ENCODE measurements at places on chromosomes 12 and 14. TPM values are rescaled to one million over a fixed set of nuclear protein-coding genes. Genes with fewer than 3 reads are reported as not detected.

Gene POLE2
- total RNA-seq: 2.2 TPM

Gene SPTB
- total RNA-seq: not detected

Gene INHBC
- total RNA-seq: not detected

Gene COCH
- total RNA-seq: 0.26 TPM

Gene CELA1
- total RNA-seq: not detected

Gene KDM2B
- total RNA-seq: 18.7 TPM

Gene OR4E2
- total RNA-seq: not detected

Gene SERPINA1
- 0.26 TPM for total RNA-seq

Gene SDR9C7
- total RNA-seq: 4.9 TPM

Gene LUM
- 14.2 TPM for total RNA-seq

Gene TSHR
- not detected for total RNA-seq

Gene RAD9B
- 0.26 TPM for total RNA-seq
